Fibroblast of skin of back (primary cell): ENCODE measurements at places on chromosomes 11 and 22.

GRCh38 chr11:40370821-40371616, 1088.4 kb downstream of the LRRC4C start:
- DNase-seq = no peak

DNA sequence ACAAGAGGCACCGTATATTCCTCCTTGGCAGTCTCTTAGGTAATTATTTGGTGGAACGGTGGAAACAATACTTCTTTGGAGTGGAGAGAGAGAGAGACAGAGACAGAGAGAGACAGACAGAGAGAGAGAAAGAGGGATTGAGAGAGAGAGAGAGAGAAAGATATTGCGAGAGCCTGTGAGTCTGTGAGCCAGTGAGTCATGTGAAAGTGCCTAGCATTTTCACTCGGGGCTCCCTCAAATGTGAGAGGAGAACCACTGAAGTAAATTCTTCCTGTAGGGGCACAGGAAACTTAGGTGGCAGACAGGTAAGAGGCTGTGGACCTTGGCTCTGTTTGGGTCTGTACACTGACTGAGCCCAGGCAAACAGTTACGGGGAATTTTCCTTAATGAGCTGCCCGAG, 31.6 kb upstream of the SNX19 start:
- no peak for DNase-seq

DNA sequence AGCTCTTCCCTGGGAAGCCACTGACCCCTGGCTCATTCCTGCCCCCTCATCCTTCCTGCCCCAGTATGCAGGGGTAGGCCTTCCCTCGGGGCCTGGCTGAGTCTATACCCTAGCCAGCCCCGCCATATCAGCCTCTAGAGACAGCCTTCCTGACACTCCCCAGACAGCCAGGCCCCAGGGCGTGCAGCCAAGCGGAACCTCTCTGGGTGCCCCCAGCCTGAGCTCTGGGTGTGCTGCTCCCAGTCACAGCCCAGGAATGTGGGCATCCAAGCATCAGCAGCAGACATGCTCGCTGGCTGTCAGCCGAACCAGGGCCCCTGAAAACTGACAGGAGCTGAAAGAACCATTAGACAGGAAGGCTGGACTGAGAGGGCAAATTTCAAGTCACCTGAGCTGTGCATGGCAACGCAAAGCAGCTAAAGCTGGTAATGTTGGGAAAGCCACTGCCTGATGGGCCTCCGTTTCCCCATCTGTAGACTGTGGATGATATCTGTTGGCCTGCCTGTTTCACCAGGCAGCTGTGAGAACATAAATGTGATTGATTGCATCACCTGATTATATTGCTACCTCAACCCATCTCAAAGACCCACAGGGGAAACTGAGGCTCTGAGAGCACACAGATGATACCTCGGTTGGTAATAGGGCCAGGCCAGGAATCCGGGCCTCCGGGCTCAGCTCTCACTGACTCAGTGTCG, 93.2 kb downstream of the LRRC32 start:
- DNase-seq = peak; percentile 97

GRCh38 chr11:116792869-116793771, 1.4 kb upstream of the APOA5 start:
- DNase-seq = peak; percentile 85

- DNase-seq = peak; percentile 51
Measured at GRCh38 chr22:49764127-49764581, 63.5 kb downstream of the BRD1 start.

- DNase-seq = no peak
Measured at GRCh38 chr11:124823512-124824376, 23.5 kb upstream of the MSANTD2 start.

GRCh38 chr11:128776069-128776423, 82.2 kb downstream of the FLI1 start:
- DNase-seq = no peak

- DNase-seq = peak; percentile 56
Measured at GRCh38 chr11:132125988-132126871, 755.8 kb downstream of the NTM start.

- no peak for DNase-seq
Measured at GRCh38 chr11:33668468-33668825, 32.2 kb downstream of the C11orf91 start.

DNA sequence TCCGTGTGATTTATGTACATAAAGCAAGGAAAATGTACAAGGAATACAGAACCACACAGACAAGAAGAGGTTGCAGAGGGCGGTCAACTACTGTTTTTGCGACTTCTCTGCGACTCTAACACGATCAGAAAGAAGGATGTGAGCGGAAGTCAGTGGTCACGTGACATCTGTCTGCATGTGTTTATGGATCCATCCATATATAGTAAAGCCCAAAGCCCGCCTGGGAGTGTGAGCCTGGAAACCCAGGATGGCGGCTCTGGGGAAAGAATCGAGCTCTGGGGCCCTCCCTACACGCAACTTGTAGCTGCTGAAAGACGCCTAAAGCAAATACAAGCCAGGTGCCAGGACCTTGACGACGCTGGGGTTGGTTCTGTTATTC, 8.8 kb downstream of the OSBPL5 start:
- DNase-seq = peak; percentile 90

DNA sequence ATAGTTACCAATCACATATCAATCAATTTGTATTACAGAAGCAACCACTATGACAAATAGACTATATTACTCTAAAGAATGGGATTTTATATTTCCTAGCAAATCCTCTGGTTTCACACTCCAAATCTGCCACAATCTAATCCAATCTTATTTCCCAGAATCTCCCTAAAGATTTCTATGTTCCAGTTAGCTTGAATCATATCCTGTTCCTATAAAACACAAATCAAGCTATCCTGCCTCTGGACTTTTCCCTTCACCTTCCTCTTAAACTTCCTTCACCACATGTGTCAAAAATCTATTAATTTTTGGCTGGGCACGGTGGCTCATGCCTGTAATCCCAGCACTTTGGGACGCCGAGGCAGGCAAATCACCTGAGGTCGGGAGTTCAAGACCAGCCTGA, 50.0 kb downstream of the PIK3C2A start:
- DNase-seq = no peak

- DNase-seq = no peak
Measured at GRCh38 chr11:73981051-73981805, 1.4 kb downstream of the UCP2 start.

GRCh38 chr22:50513175-50513574, 5.2 kb downstream of the NCAPH2 start:
- DNase-seq = no peak

DNA sequence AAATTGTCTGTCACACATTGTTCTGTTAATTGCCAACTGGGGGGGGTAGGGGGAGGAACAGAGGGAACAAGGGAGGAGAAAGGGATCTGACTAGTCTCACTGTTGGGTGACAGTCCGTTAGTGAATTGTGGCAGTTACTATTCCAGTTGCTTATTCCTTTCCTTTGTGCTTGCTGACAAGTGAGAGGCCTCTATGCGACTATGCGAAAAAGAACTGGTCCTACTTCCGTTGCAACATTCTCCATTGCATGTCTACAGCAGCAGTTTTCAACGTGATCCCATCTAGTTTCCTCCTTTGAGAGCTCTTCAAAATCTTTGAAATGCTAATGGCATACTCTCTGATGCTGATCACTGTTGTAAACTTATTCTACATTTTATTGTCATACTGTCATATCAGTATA, 672.2 kb downstream of the LRRC4C start:
- DNase-seq = no peak

DNA sequence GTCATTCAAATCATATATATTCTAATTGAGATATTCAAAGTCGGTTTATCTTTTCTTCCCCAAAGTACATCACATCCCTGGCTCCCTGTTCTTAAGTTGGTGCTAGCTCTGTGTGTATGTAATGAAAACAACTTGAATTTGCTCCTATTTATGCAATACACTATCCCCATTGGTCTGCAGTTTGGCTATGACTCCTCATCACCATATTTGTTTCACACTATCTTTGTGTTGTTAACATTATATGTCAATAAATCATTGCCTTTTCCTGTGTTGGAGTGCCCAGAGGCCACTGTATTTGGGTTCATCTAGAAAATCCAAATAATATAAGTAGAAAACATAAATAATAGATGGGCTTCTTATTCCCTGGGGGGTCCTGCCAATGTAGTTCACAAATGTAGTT, 306.6 kb upstream of the TENM4 start:
- DNase-seq = no peak

DNA sequence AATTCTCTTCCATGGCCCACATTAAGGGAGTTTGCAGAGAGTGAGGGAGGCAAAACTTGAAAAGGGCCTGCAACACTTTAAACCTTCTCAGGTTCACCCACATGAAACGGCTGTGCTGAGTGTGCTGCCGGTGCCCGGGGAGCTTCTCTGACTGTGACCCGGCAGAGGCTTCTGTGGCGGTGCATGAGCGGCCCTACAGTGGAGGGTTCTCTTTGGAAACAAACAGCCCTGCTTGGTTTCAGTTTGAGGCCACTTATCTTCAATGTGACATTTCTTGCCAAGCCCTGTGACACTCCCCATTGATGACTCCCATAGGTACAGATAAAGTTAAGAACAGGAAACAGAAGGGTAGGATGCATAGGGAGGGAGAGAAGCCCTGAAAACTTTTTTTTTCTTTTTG, 31.8 kb downstream of the FAM118A start:
- no peak for DNase-seq

- peak; percentile 100 for DNase-seq
Measured at GRCh38 chr11:9759519-9760192, 95.8 kb downstream of the SWAP70 start.

DNA sequence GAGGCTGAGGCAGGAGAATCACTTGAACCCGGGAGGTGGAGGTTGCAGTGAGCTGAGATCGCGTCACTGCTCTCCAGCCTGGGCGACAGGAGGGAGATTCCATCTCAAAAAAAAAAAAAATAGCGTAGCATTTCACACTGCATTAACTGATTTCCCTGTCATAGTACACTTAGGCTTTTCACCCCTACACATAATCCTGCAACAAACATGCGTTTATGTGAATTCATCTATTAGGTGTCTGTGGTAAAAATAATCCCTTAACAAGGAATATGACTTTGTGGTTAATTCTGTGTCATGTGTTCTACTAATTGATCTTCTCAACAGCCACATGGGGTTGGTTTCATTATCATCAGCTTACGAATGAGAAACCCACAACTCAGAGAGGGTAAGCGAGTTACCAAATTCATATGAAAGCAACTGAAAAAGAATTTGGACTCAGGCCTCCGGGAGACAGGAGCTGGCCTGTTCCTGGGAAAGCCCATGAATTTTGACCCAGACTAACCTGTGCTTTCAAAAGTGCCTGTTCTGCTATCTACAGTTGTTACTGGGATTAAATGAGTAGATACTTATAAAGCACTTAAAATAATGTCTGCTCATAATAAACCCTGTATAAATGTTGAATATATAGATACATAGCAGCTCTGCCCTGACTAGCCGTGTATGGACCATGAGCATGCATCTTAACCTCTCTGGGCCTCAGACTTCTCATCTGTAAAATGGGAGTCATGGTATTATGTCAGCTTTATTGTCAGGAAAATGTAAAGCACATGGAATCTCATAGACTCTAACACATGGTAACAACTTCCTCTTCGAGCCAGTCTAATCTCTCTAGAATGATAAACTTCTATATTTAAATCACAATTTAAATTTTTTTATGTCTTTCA, 36.6 kb downstream of the KCNJ1 start:
- DNase-seq = no peak

DNA sequence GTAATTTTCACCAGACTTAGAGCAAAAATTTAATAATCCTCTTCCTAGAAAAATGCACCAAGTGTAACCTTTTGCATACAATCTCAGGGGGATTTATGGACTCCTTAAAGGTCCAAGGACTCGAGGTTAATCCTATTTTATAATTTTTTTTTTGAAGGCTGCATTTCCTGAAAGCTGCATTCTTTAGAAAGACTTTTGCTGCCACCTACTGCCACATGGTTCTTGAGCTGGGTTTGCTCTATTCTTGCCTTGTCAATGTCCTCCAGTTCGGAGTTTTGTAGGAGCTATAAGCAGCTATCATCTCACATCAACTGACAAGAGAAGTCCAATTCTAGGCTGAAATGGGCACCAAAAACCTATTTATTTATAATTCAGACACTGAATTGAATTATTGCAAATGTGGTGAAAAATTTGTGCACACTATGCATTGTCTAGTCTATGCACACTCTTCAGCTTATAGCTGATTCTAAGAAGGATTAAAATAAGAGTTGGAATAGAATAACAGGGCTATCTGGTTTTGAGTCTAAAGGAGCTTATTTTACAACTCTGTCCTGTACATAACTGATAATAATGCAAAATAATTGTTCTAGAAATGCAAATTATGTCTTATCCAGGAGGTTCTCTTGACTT, 31.3 kb downstream of the TRAF6 start:
- peak; percentile 63 for DNase-seq

DNA sequence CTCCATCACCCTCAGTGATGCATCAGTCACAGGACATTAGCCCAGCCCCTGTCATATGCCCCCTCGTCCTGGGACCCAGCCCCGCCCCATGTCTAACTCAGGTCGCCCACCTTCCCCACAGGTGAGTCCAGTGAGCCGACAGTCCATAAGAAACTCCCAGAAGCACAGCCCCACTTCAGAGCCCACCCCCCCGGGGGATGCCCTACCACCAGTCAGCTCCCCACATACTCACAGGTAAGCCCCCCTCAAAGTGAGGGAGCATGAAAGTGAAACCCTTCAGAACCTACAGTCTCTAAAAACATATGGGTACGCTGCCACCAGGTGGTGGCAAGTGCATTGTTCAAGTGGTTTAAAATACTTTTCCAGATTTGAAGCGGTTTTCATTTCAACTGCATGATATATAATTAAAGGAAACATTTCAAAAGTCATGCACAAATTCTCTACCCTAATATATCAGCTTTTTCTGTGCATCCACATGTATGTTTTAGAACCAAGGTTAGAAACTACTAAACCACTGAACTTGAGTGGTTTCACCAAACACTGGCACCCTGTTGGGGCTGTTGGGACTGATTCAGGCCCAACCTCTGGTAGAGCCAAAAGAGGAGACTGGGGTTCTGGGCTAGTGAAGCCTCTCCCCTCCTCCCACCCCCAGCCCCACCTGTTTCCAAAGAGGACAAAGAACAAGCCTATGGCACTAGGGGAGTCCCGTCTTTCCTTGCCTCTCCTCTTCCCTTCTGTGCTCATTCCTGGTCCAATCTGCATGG, 17.3 kb downstream of the EPS8L2 start:
- peak; percentile 52 for DNase-seq

- DNase-seq = peak; percentile 65
Measured at GRCh38 chr22:27507111-27507611, 294.4 kb downstream of the MN1 start.
